Epithelial cell of prostate (primary cell): ENCODE measurements at places on chromosomes 5 and 9.

DNA sequence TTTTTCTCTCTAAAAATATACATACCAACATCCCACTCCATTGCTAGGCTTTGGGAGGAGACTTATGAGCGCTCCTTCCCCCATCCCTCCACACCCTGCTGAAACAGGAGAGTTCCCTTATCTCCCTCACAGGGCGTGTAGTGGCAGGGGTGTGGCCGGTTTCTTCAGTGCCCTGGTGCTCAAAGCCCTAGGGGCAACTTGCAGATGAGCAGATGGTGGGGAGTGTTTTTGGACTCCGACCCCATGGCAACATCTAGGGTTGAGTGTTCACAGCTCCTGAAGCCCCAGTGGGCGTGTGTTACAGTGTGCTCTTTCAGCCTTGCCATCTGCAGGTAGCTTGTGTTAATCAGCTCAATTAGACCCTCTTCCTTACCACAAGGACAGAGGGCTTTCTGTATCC, 409.5 kb downstream of the MAT2B start:
- DNase-seq, result no peak

GRCh38 chr9:21657966-21658667, 144.3 kb upstream of the MTAP start:
- no peak for DNase-seq

DNA sequence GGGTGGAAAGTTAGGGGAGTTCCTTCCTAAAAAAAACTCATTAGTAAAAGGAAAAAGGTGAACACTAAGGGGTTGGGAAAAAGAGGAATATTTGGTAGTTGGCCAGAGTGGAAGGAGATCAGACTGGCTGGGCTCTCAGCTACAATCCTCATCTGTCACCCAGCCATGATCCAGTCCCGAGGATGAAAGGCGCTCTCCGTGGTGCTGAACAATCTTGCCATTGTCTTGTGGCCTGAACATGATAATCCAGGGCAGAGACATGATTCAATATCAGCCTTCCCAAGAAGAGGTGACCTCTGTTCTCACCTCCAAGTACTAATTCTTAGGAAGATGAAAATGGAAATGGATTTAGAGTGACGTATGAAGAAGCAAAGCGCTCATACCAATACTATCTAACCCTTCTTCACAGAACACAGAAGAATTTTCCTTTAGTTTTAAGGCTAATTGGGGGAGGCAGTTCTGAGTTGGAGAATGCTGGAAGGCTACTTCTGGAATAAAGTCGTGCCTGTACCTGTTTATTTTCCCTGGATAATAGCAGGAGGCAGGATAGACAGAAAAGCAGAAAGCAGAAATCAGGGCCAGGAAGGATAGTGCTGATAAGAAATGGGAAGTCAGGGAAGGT, 36.6 kb upstream of the MYORG start:
- DNase-seq, result no peak

DNA sequence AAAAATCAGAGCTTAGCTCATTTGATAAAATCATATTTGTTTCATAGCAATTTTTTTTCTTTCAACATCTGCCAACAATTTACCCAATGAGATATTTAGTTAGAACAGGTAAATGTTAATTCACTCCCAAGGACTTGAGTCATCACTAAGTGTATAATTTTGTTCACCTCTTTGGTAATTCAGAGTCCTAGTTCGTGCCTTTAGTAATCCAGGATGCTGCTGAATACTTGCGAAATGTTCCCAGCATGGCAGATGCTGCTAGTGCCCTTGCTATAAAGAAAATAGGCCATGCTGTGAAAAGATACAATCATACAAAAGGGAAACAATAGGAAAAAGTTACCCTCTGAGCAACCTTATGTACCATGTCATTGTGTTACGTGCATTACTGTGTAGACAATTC, 210.5 kb downstream of the CSNK1G3 start:
- no peak for DNase-seq

GRCh38 chr5:143258559-143259253, 144.8 kb downstream of the NR3C1 start:
- DNase-seq, result no peak

DNA sequence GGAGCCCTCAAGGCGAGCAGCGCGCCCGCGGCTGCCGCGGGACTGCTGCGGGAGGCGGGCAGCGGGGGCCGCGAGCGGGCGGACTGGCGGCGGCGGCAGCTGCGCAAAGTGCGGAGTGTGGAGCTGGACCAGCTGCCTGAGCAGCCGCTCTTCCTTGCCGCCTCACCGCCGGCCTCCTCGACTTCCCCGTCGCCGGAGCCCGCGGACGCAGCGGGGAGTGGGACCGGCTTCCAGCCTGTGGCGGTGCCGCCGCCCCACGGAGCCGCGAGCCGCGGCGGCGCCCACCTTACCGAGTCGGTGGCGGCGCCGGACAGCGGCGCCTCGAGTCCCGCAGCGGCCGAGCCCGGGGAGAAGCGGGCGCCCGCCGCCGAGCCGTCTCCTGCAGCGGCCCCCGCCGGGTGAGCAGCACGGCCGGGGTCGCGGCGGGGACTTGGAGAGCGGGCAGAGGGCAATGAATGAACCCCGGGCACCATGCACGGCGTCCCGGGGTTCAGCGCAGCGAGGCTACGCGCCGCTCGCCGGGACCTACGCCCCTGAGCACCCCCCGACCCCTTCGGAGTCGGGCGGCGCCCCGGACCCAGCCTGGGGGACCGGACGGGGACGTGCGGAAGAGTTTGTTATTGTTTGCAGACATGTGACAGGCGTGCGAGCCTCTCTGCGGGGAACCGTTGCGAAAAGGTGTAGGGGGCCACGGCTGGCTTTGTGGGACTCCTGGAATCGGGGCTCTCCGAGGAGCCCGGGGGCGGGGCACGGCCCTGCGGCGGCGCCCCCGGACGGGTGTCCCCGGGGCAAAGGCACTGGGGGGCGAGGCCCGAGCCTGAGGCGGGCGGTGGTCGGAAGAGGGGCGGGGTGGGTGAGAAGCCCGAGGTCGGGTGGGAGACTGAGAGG, 553 bp downstream of the MAP3K1 start:
- no peak for DNase-seq
